ENCODE measurements at places on chromosomes 3 and 15.
A peak's percentile ranks its signal among the peaks of the same experiment; 100 is the strongest.

DNA sequence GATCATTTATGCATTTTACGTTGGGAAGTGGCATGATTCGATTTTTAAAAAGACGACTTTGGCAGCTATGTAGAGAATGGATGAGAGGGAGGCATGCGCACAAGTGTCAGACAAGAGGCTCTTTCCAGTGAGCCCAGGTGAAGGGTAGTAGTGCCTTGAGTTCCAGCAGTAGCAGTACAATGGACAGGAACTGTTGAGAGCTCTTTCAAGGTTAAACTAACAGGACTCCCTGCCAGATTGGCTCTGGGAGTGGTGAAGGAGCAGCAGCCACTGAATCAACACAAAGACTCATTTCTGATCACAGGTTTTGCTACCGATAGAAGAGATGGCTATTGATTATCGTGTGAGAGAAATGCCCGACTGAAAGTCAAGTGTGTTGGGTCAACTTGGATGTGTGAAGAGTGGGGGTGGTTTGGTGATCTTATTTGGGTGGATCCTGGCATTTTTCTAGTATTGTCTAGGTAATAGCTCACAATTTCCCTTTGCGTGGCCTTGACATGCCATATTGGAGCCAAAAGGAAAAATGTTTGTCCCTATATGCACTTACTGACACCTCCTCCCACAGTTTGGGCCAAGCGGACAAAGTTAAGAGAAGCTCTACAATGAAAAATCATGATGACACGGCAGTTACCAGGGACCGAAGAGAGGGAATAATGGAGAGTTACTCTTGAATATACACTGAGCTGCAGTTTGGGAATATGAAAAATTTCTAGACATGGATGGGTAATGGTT, 81.6 kb upstream of the MDFIC2 start:
- no peak for DNase-seq

GRCh38 chr3:110457508-110457907, 614.1 kb upstream of the NECTIN3 start:
- no peak for DNase-seq

- no peak for DNase-seq
These were observed 37.9 kb downstream of the CLK3 start for GRCh38 chr15:74653426-74654102.

DNA sequence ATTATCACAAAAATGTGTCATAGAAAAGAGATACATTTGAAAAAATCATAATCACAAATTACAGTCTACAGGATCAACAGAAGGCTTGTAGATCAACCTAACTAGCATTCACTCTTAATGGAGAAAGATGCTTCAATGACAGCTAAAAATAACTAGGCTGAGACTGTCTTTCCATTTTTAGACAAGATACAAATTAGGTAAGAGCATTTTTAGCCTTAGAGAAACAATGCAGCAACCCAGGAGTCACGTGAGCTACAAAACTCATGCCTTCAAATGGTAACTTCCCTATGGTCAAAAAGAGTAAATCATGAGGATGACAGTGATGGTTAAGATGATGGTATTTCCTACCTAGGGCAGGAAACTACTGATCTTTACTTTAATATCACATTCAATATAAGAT, 415.4 kb downstream of the MAGI1 start:
- DNase-seq: no peak

GRCh38 chr15:35107122-35107521, 22.0 kb upstream of the NANOGP8 start:
- DNase-seq: no peak

DNA sequence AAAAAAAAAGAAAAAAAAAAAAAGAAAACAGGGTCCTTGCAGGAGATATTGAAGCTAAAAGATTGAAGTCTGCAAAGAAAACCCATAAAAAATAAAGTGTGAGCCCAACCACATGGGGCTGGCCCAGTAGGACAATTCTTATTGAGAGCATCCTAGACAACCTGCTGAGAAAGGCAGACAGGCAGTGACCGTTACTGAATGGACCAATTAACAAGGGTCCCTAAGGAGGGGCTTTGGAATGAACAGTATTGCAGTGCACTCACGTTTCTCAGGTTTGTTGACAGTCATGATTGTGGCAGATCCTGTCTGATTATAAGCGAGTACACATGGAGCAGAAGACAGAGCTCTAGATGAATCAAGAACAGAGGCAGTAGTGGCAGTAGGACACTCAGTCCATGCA, 168.6 kb downstream of the LSAMP start:
- DNase-seq: no peak

DNA sequence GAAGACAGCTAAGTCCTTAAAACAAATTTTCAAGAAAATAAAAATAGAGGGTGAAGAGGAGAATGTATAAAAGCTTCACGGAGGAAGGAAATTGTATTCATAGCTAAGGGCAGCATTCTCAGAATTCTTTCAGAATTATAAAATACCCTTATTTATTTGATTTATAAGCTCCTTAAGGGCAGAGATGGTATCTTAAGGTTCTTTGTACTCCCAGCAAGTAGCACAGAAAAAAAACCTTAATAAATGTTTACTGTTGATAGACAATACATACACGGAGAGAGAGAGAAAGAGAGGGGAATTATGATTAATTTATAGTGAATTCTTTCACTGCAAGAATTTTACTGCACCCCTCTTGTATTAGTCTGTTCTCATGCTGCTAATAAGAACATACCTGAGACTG, 375.6 kb upstream of the CCDC54 start:
- no peak for DNase-seq

GRCh38 chr3:25178672-25179071, 249.4 kb upstream of the RARB start:
- DNase-seq: no peak

DNA sequence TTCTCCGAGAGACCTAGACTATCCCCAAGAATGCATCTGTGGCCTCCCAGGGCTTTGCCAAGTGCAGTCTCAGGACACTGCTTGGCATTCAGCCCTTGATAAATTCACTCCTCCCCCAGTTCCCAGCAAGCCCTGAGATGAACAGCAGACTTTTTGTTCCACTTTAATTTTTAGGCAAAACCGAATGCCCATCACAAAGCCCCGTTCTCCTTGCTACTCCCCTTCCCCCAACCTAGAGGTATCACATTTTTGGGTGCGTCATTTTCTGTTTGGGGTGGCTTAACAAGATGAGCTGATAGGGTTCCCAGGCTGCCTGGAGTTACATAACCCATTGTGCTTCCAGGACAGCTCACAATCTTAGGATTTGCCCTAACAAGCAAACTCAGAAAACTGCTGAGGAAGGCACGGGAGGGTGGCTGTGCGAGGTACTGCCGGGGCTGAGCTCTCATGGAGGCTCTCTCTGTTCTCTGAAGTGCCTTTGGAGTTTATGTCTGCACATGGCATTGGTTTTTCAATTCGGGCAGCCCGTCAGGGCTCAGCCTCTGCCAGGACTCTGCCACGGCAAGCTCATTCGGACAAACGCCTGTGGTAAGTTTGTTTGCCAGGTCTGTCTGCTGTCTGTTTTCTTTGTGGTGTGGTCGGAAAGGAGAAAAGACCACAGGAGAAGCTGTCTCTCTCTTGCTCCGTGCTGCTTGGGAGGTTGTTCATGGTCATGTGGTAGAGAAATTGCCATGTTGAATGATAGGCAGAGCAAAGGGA, at the start of gene TRAK1:
Gene TRAK1 (plus strand): TSS at position 385 of the 759 bp plus-strand sequence. CDS start 113 bp downstream, at position 498.
- no peak for DNase-seq

DNA sequence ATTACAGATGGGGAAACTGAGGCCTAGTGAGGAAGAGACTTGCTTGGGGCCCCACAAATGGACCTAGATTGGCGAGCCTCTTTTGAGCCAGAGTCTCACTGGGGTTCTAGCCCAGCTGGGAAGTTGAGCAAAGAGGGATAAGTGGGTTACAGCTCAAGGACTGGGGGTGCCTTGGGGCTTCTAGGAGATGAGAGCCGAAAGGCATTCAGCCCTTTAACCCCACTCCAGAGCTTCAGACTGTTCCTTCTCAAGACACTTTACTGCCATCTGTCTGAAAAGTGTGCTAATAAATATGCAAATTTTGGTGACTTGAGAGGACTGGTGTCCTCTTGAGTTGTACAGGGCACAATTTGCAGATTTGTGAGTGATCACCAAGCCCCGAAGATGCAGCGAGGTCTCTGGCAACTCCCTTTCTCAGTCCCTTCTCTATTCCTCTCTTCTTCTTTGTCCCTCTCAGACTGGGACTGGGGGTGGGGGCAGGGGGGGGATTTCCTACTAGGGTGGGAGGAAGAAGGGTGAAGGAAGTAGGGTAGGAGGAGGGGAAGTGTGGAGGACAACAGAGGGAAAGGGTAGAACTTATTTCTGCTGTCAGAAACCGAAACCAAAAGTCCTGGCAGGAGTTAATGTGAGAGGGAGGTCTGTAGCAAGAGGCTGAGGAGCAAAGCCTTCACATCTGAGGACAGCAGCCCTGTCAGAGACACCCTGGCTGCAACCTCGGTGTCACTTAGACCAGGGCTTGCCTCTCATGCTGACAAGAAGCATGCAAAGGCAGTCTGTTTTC, 16.2 kb upstream of the ANKDD1A start:
- peak; percentile 16 for DNase-seq

- no peak for DNase-seq
These were observed at the start of gene CSTA for GRCh38 chr3:122324871-122325323. CSTA (plus strand) TSS chr3:122325248; CDS start chr3:122325293, 45 bp downstream.

- DNase-seq: no peak
These were observed 241.1 kb downstream of the ZNF385D start for GRCh38 chr3:21509731-21510470.

DNA sequence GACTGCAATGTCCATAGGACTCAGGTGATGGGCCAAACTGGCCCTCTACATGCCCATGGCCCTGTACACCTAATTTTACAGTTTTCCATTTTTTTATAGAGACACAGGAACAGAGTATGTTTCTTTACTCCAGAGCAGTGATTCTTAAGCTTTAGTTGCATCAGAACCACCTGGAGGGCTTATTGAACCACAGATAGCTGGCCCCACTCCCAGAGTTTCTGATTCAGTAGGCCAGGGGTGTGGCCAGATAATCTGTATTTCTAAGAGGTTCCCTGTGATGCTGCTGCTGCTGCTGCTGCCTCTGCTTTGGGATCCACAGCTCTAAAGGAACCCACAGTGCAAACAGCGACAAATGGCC, 5.1 kb downstream of the RBP1 start:
- DNase-seq: no peak

DNA sequence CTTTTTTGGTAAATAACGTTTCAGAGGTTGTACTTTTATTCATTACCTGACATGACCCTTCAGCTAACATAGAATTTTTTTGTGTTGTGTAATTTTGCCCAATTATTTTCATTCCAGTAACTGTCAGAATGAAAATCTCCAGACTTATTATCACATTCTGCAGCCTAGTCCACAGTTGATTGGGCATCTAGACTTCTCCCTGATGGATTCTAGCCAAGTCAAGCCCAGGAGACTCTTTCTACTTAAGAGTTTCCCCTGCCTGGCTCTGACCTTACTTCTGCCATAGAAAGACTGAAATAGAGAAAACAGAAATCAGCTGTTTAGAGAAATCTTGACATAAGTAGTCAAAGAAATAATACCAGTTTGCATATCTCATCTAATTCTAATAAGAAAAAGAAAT, 82.9 kb upstream of the CDAN1 start:
- DNase-seq: no peak

GRCh38 chr3:157501863-157502262, 1.4 kb downstream of the VEPH1 start:
- no peak for DNase-seq

GRCh38 chr3:40886660-40887425, 312.5 kb upstream of the CTNNB1 start:
- no peak for DNase-seq

DNA sequence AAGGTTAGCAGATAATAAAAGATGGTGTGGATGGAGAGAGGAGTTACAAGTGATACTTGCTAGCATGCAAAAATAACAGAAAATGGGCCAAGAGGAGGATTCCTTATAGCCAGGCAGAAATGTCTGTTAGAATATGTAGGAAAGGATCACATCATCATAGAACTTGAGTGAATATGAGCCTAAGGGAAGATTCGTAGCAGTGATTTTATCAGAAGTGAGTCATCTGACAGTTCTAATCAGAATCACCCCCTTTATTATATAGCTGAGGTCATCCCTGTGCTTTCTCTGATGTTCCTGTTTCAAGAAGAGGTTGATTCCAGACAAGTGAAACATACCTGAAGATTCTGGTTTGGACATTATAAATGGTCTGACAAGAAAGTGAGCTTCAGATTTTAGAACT, 22.9 kb downstream of the EXOG start:
- no peak for DNase-seq

GRCh38 chr3:11245827-11246662, 26.2 kb upstream of the ATG7 start:
- DNase-seq: no peak

GRCh38 chr3:35486295-35486694, 153.0 kb upstream of the ARPP21 start:
- no peak for DNase-seq

DNA sequence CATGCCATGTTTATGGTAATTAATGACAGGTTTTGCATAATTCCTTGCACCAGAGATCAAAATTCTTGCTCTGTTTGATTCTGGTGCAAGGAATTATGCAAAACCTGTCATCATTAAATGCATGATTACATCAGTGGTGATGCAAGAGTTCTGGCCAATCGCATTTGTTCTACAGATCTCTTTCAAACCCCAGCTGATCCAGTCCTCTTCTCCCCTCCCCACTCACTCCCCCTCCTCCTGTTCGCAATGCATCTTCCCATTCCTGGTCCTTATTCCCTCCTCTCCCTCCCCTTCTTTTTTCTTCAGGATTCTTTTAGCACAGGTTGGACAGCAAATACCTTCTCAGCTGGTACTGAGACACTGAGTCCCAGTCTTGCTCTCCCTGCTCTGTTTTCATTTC, 82.1 kb downstream of the GABRB3 start:
- DNase-seq: no peak

- DNase-seq: no peak
These were observed 62.4 kb upstream of the CFAP161 start for GRCh38 chr15:81071705-81072104.

DNA sequence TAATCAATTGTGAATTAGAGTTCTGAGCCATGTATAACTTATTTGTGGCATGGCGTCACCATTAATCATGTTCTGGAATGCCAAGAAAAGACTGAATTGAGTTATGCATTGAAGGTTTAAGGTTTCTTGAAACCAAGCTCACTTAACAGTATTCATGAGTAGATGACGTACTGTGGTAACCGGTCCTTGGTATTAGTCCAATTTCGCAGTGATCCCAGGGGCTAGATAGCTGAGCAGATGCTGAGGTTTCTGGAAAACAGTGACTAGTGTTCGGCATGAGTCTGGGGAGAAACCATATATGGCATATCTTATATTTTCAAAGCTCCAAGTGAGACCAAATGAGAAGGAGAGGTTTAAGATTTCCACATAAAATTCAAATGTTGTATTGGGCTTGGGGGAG, 218.3 kb upstream of the LYSMD4 start:
- no peak for DNase-seq

GRCh38 chr3:189001559-189001958, 170.2 kb upstream of the TPRG1 start:
- DNase-seq: no peak
